ENCODE measurements at places on chromosomes 2 and 18.

GRCh38 chr2:18745431-18746272, 156.3 kb upstream of the NT5C1B start:
- no peak for DNase-seq

DNA sequence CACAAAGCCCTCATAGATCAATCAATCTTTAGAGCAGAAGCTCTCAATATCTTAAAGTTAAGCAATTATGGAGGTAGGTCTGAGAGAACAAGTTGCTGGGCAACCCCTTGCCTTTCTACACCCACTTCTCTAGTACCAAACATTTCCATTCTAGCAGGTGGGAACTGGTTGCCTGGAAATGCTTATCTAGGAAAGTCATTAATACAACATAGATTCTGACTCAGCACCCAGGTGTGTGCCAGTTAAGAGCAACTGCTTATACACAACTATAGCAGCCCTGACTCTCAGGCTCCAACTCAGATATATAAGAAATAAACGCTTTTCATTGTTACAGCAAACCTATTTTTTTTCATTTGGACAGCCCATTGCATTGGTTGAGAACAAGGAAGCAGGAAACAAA, 237.7 kb downstream of the IRS1 start:
- DNase-seq, result no peak

GRCh38 chr18:37055137-37055802, 226.3 kb downstream of the KIAA1328 start:
- DNase-seq, result no peak

GRCh38 chr18:23538870-23539269, 35.6 kb downstream of the RMC1 start:
- DNase-seq, result no peak

DNA sequence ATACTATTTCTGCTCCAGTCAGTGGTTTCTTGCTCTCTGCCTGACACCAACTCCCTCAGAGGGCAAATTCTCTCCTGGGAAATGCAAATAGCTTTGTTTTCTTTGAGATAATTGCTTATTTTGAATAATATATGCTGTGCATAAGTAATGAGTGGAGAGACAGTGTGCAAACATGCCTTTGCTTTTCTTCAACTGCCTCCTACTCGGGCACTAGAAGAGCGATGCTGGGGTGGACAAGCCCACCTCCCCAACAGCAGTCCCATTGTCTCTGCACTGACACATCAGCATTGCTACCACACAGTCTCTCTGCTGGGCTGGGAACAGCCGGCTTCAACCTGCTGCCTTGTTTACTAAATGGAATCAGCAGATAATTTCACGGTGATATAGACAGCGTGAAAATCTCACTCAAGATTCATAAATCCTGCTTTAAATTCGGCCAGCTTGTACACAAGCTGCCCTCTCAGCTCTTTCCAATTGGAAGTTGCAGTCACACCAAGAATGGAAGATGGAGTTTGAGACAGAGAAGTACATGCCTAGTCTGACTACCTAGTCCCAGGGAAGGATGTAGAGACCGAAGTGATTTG, 694.5 kb downstream of the TDRD15 start:
- DNase-seq, result no peak

GRCh38 chr2:149001496-149001895, 37.0 kb upstream of the LYPD6B start:
- no peak for DNase-seq

- DNase-seq, result no peak
These were observed 3.2 kb downstream of the BZW1 start for GRCh38 chr2:200814917-200815316.

DNA sequence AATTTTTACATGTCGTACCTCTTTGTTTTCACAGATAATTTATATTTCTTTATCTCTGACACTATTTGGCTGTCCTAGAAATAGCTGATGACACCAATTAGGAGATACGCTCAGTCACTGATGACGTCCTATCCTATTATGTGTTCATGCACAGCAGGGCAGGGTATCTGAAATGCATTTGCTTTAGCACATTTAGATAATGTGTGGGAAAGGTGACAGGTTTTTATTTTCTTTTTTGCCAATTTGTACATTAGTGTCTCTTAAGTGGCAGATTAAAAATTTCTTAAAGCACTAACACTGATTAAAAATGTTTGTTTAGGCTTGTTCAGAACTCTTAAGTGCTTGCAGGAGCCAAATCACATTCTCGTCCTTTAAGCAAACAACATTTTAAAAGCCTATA, 39.7 kb downstream of the CDC42EP3 start:
- DNase-seq, result no peak

- peak; percentile 37 for DNase-seq
These were observed 72.2 kb upstream of the BARD1 start for GRCh38 chr2:214881647-214882202.

- no peak for DNase-seq
These were observed 22.5 kb upstream of the ACYP2 start for GRCh38 chr2:54092940-54093339.

GRCh38 chr2:30997979-30998378, 140.3 kb downstream of the GALNT14 start:
- DNase-seq, result no peak

GRCh38 chr2:11764920-11765319, 18.5 kb downstream of the LPIN1 start:
- DNase-seq, result no peak

GRCh38 chr2:75146606-75147332, 52.6 kb downstream of the TACR1 start:
- DNase-seq, result no peak

DNA sequence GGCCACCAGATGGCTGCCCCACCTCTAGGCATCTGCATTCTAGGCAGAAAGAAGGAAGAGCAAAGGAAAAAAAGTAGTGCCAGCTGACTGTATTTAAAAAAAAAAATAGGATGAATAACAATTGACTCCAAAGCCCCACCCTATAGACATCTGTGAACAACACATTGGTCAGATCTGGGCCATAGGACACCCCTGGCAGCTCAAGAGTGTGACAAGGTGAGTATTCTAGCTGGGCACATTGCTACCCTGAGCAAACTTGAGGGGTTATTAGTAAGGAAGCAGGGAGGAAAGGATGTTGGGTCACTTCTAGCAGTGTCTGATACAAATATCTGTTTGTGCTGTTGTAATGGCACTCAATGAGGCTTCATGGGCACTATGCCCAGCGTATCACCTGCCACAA, 58.6 kb upstream of the NPAS2 start:
- no peak for DNase-seq

GRCh38 chr2:218020966-218021535, 18.3 kb upstream of the TNS1 start:
- DNase-seq, result no peak

GRCh38 chr2:191401287-191401686, 156.1 kb downstream of the MYO1B start:
- no peak for DNase-seq

- DNase-seq, result peak; percentile 77
These were observed 95.6 kb downstream of the TNFRSF11A start for GRCh38 chr18:62420513-62421209.

GRCh38 chr2:169042856-169043255, 11.7 kb upstream of the ABCB11 start:
- no peak for DNase-seq

DNA sequence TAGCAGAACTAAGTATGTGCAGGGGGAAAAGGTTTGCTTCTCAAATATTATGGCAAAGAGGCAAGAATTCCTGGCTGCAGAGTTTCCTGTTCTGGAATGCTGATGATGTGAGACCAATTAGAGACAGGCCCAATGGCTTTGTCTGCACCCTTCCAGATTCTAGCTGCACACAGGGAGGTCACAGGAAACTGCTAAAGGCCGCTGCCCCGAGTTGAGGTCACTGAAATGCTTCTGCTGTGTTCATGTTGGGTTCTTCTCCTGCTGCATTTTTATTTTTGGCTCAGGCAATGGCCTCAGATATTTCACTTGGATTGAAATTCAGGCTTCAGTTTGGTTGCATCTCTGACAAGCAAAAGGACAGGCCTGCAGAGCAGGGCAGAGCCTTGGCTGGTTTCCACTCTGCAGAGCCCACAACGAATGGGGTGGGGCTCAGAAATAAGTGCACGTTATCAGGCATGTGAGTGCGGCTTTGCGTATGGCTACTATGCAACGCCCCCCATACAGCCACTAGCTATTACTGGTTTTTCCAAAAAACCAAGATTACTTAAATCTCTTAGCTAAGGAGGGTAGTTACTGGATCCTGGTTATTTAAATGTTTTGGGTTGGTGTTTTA, 66.9 kb upstream of the FZD5 start:
- no peak for DNase-seq

DNA sequence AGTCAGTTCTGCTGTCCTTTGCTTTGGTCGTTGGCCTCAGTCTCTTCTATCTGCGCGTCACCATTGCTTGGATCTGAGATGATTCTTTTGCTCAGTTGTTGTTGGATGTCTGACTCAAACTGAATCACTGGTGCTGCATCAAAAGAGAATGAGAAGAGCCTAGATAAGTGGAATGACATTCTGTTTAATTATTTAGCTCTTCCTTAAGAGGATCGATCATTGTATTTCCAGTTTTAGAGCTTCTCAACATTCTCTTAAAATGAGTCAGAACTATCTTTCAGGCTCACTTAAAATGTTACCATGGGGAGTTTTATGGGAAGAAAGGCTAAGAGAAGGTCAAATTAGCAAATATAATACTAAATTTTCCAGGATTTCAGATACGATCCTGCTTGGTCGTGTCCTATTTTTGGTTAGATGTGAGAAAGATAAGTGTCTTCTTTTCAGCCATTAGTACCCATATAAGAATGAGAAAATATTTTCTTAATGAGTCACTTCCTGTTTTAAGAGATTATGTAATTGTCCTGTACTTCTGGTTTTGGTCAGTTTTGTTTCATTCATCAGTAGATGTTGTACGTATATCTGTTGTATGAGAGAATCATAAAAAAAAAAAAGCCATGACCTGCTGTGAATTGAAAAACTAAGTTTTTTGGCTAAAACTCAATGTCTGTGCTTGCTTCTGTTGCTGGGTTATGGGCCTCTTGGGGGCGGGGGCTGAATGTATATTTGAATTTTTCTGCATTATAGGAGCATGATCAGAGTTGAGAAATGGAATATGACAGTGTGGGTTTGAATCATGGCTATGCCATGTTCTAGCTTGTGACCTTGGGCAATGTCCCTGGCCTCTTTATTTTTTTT, 31.6 kb upstream of the CASP10 start:
- DNase-seq, result peak; percentile 99

- DNase-seq, result no peak
These were observed 394.8 kb downstream of the DCDC2C start for GRCh38 chr2:4098137-4098536.

DNA sequence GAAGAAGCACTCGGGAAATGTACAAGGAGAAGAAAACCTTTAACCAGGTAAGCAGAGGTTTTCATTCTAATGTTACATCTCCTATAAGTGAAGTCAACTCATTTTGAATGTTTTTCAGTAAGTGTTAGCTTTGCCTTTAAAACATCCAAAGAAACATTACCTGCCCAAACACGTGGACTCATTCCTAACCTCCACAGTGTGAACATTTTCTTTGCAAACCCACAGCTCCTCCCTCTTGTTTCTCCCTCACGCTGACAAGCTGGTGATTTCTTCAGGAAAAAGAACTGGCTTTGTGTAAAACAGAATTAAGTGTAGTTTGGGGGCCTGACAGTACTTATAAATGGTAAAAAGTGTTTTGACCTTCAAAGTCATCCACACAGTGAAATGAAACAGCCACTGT, 72.5 kb downstream of the MTCL1 start:
- no peak for DNase-seq

GRCh38 chr2:69180227-69180626, 167.2 kb downstream of the ANTXR1 start:
- no peak for DNase-seq

- DNase-seq, result no peak
These were observed 34.2 kb upstream of the MLPH start for GRCh38 chr2:237452861-237453260.

DNA sequence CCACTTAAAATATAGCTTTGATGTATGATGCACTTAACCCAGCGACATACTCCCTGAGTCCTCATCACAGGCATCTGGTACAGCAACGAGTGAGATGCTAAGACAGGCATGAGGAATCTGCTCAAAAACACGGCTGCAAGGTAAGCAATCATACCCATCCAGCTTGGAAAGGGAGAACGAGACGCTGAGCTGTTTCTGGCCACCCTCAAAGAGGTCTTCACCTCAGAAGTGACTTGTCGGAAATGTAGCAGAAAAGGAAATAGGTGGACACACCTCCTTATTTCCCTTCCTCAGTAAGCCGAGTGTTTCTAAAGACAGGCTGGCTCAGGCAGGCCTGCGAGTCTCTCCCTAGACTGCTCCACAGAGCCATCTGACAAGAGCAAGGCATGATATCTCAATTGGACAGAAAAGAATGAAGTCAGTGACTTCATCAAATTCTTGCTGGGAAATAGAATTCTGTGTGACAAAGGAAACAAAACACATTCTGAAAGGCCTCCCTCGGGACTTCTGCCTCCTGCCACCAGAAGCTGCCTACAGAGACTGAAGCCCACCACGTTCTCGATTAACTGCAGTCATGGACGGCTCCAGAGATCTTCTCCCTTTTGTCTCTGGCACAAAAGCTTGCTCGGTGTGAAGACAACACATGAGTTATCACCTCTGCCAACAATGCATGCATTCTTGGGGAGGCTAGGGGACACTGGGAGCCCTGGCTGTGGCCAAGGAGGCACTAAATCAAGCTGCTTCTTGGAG, 84.3 kb downstream of the UXS1 start:
- no peak for DNase-seq

- DNase-seq, result no peak
These were observed 17.0 kb downstream of the CYP27A1 start for GRCh38 chr2:218798767-218799504.

- DNase-seq, result peak; percentile 59
These were observed at the start of gene MTERF4 for GRCh38 chr2:241102239-241102803. Gene MTERF4, minus strand, starts transcription at chr2:241102287. Its CDS starts 14 bp downstream, at chr2:241102273.

DNA sequence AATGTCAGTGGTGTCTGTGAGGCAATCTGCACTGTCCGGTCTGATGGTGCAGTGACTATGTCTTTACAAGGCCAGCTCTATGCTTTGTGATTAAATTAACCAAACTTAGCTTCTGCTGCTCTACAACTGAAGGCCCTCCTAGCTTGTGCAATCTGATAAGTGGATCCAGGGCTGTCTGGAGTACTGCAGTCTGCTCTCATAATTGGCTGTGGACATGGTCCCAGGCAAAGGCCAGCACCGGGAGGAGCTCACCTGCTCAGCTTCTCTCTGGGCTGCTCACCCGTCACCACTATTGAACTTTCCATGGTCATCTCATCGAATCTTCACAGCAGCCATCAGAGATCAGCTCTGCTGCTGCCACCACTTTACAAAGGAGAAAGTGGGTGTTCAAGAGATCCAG, 13.0 kb upstream of the APCDD1 start:
- DNase-seq, result no peak

- DNase-seq, result no peak
These were observed 161.1 kb downstream of the CCBE1 start for GRCh38 chr18:59536166-59536565.
